ENCODE measurements at places on chromosomes 11 and 22.

GRCh38 chr11:11624926-11625325, 3.1 kb upstream of the GALNT18 start:
- DNase-seq: no peak

DNA sequence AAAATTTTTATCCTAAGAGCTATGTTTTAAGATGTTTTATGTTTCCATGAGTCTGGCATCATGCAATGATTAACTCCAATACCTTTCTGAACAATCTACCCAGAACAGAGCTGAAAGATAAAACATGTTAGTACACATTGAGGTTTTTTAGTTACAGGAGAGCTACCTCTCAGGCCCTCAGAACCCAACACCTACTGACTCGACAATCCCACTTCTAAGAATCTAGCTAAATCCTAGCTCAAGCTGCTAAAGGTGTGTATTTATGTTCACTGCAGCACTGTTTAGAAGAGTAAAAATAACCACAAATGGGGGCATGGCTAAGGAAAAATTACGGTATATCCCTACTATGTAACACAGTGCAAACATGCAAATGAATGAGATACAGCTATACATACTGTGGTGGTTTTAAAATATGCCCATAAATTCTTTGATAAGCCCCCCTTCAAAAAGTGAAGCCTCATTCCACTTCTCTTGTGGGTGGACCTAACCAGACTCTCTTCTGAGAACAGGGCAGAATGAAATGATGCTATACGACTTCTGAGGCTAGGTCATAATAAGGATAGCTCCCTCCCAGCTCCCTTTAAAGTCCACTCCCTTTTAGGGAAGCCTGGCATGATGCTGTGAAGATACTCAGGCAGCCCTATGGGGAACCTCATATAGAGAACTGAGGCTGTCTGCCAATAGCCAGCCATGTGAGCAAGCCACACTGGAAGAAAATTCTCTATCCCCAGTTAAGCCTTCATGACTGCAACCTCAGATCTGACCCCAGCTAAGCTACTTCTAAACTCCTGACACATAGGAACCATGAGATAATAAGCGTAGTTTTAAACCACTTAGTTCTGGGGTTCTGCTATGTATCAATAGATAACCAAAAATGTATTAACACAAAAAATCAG, 29.5 kb downstream of the TMEM123 start:
- no peak for DNase-seq

- no peak for DNase-seq
These were observed 299.6 kb upstream of the NCAM1 start for GRCh38 chr11:112661571-112661970.

GRCh38 chr22:45881524-45881875, 95.5 kb downstream of the WNT7B start:
- DNase-seq: no peak

- DNase-seq: no peak
These were observed 199.7 kb upstream of the POU2AF2 start for GRCh38 chr11:111045874-111046273.

DNA sequence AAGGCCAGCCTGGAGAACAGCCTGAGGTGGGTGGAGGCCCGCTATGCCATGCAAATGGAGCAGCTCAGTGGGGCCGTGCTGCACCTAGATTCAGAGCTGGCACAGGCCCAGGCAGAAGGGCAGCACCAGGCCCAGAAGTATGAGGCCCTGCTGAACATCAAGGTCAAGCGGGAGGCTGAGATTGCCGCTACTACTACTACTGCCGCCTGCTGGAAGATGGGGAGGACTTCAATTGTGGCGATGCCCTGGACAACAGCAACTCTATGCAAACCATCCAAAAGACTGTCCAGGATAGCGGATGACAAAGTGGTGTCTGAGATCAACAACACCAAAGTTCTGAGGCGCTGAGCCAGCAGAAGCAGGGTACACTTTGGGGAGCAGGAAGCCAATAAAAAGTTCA, 3.1 kb upstream of the TMEM218 start:
- no peak for DNase-seq

GRCh38 chr11:65785319-65786007, 1.4 kb upstream of the OVOL1 start:
- DNase-seq: no peak

GRCh38 chr22:28006271-28006670, 87.2 kb upstream of the PITPNB start:
- DNase-seq: no peak

GRCh38 chr22:31623592-31624304, 38.3 kb downstream of the PISD start:
- DNase-seq: no peak

DNA sequence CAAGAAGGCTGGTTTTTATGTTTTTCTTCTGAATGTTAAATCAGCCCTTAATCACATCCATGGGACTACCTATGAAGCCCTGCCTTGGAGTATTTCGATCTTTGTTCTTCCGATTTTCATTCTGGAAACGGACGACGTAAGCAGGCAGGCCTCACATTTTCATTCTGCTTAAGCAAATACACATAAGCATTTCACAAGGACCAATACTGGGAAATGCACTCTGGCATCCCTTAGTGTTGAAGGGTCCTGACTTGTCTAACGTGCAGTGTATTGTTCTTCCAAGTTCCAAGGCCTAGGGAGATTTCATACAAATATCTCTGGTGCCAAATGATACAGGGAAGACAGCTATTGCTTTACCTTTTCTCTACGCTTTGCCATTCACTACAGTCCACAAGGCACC, 143.8 kb downstream of the LARGE1 start:
- DNase-seq: no peak

DNA sequence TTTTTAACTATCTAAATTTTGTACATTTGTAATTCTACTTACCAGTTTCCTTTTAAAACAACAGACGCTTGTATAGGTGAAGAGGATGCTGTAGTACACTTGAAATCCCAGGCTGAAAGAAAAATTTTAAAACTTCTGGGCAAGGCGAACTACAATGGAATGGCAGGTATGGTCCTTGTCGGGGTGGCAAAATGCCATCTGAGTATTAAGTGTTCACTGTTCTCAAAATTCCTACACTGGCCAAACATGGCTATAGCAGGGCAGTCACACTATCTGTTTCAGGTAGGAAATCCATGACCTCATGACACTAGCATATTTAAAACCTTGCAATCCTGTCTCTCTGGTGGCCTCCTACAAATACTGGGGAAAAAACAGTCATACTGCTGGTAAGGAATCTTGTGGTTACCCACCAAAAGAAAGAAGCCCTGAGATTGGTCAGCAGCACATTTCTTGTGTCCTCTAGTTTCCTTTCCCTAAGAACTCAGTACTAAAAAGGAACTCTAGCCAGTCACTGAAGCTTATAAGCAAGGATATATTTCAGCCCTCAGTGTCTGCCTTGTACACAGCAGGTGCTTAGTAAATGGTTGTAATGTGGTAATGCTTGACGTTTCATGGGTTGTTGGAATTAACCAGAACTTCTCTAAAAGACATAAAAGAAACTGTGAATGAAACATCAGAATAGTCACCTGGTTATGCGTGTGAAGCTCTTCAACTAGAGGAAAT, 5.2 kb upstream of the ZC3H12C start:
- no peak for DNase-seq

DNA sequence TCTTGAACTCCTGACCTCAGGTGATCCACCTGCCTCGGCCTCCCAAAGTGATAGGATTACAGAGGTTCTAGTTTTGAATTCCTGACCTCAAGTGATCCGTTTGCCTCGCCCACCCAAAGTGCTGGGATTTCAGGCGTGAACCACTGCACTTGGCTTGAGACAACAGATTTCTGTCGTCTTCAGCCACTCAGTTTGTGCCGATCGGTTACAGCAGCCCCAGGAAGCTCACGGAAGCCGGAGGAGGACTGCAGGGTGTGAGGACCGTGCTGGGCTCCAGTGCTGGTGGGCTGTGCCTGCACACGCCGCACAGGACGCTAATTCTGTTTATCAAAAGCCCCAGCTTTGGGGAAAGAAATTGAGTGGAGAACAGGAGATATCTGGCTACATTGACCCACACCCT, 82.0 kb downstream of the CELSR1 start:
- no peak for DNase-seq

GRCh38 chr22:19432133-19432851, at the start of gene MRPL40:
TSS of gene MRPL40 (plus strand) at chr22:19432545. CDS start at chr22:19432555, 10 bp downstream.
- peak; percentile 84 for DNase-seq

Data from right renal pelvis (tissue), 4 donors.